ENCODE measurements at places on chromosomes 13 and 19. TPM values are rescaled to one million over a fixed set of nuclear protein-coding genes. Genes with fewer than 3 reads are reported as not detected.
A peak's percentile ranks its signal among the peaks of the same experiment; 100 is the strongest.

DNA sequence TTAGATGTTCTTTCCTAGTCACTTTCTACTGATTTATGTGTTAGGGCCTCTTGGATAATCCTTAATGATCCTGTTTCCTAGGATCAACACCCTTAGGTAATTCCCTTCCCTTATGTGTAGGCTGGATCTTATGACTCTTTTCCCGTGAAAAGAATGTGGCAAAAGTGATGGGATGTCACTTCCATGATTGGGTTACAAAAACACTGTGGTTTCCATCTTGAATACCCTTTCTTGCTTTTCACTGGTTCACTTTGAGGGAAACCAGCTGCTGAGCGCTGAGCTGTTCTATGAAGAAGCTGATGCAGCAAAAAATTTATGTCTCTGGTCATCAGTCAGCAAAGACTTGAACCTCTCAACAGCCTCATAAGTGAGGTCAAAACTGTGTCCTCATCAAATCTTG is 609.4 kb downstream of the OLFM4 start:
- no peaks in the 10 kb centered on the region for H3K4me1 ChIP-seq
- no peaks in the 10 kb centered on the region for H3K27me3 ChIP-seq
- H3K36me3 ChIP-seq, result peaks cover 6% of the 10 kb centered on the region
- no peak overlapping the region for H3K4me3 ChIP-seq
- no peak for DNase-seq
- H3K27ac ChIP-seq, result no peak overlapping the region

DNA sequence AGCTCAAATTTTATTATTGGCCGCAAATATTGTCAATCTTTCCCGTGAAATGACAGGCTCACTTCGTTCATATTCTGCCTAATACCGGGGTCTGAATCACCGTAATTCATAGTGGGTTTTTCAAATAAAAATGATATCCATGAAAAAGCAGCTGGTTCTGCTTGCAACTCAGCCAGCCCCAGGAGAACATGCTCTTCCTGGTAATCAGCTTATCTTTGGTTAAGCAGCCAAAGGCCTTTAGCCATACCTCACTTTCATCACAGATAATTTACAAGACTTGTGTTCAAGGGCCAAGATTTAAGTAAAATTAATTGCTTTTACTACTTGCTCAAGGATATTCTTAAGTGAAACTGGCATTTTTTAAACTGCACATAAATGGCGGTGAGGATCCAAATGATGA is 22.5 kb downstream of the RNASEH2B start:
- H3K27me3 ChIP-seq, result no peaks in the 10 kb centered on the region
- peaks cover 18% of the 10 kb centered on the region for H3K36me3 ChIP-seq
- H3K4me3 ChIP-seq, result no peak overlapping the region
- DNase-seq, result no peak
- no peak overlapping the region for H3K27ac ChIP-seq

The CBY2 gene
- not detected for total RNA-seq

The DGKH gene
- total RNA-seq, result 22.3 TPM

DNA sequence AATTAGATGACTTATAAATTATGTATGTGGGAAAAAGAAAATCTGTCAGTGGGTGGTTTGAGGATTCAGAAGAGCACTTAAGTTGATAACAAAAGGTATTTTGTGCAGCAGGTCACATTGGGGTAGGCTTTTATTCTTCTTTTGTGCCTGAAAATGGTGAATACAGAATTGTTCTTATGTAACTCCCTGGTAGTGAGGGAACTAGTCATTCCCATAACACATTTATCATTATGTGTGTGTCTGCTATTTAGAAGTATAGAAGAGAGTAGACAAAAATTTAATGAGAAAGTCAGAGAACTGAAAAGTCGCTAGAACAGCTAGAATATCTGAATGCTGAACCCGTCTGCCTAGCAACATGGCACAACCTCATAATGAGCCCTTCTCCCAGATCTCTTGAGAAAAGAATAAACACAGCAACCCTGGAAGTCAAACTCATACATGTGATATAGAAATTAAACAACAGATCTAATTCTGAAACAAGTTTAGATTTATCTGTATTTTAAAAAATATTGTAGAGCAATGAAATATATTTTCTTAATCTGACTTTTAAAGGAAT is 111.8 kb upstream of the EDNRB start:
- H3K4me3 ChIP-seq, result no peak overlapping the region
- no peak for DNase-seq
- no peak overlapping the region for H3K27ac ChIP-seq
- peaks cover 13% of the 10 kb centered on the region for H3K27me3 ChIP-seq
- H3K4me1 ChIP-seq, result no peaks in the 10 kb centered on the region

The CD70 gene
- total RNA-seq, result 14.7 TPM

DNA sequence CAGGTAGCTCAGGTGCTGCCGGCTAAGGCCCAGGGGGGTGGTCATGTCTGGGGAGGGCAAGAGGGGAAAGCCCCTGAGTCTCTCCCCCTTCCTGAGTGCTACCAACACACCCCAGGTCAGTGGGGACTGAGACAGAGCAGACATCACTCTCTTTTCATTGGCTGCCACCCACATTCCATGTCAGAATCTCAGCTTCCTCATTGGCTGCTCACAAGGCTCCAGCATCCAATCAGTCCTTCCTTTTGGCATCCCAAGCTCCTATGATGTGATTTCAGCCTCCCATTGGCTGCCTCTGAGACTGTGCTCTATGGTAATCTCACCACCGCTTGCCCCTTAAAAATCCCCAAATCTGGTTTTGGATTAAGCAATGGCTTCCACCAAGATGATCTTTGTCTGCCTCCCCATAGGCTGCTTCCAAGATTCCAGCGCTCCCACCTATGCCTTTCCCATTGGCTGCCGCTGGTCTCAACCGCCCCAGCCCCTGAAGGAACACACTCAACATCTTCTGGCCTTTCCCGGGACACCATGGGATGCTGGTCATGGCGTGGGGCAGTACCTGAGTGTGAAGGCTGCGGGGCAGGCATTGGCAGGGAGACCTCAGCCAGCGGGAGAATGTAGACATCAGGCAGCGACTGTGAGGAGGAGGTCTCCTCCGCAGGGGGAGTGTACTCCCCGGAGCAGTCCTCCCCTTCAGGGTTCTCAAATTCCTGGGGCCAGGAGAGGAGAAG is 2.0 kb downstream of the LMTK3 start:
- no peak for DNase-seq
- no peak overlapping the region for H3K4me3 ChIP-seq
- no peaks in the 10 kb centered on the region for H3K36me3 ChIP-seq
- H3K4me1 ChIP-seq, result no peaks in the 10 kb centered on the region

- peak; percentile 11 for DNase-seq
- no peak overlapping the region for H3K4me3 ChIP-seq
- H3K27me3 ChIP-seq, result no peaks in the 10 kb centered on the region
- H3K4me1 ChIP-seq, result peaks cover 25% of the 10 kb centered on the region
- no peak overlapping the region for H3K27ac ChIP-seq
Observed at GRCh38 chr19:51096473-51097165, 11.6 kb downstream of the CTU1 start.

DNA sequence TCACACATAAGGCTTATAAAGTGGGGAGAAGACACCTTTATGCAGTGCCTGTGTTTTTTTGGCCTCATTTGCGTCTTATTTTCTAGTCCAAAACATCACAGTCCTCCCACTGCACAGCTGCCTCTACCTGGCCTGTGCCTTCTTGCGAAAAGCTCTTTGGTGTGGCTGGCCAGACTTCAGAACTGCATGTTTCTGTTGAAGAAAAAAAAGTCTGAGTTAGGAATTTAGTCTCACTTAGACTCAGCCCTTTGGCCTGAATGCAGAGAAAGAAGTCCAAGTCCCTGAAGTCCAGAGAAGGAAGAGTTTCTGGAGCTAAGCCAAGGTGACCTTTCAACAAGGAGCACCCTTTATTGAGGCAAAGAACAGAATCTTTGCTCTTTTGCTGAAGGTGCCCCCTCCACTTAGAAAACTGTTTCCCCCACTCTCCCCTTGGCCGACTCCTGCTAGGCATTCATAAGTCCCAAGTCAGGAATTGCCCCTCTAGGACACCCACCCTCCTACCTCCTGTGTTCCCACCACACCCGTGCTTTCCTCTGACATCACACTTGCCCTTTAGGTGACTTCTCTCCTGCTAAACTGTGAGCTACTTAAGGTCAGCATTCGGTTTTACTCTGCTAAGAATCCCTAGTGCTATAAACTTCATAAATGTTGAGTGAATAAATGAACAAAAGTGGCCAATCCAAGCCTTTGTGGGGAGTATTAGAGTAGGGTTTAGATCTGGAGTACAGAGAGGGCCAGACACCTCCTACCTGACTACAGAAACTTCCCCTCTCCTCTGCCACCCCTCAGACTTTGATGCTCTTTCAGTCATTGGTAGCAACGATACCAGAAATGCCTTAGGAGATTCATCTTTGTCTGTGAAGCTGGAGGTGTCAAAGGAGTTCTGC is 226.8 kb downstream of the LACC1 start:
- no peak for DNase-seq
- H3K4me1 ChIP-seq, result peaks cover 9% of the 10 kb centered on the region
- no peaks in the 10 kb centered on the region for H3K36me3 ChIP-seq
- no peaks in the 10 kb centered on the region for H3K27me3 ChIP-seq

- H3K27me3 ChIP-seq, result no peaks in the 10 kb centered on the region
- H3K4me1 ChIP-seq, result no peaks in the 10 kb centered on the region
- no peak overlapping the region for H3K27ac ChIP-seq
- no peak overlapping the region for H3K4me3 ChIP-seq
- no peak for DNase-seq
- H3K36me3 ChIP-seq, result peaks cover 96% of the 10 kb centered on the region
Observed at GRCh38 chr19:15259907-15260306, 27.7 kb upstream of the EPHX3 start.

The SMIM44 gene
- total RNA-seq, result not detected

GRCh38 chr13:93248627-93249047 is 22.0 kb downstream of the GPC6 start:
- H3K4me3 ChIP-seq, result no peak overlapping the region
- no peaks in the 10 kb centered on the region for H3K36me3 ChIP-seq
- peak; percentile 53 for DNase-seq
- H3K27me3 ChIP-seq, result no peaks in the 10 kb centered on the region
- H3K4me1 ChIP-seq, result peaks cover 37% of the 10 kb centered on the region

- peaks cover 6% of the 10 kb centered on the region for H3K4me1 ChIP-seq
- no peak overlapping the region for H3K27ac ChIP-seq
- H3K4me3 ChIP-seq, result no peak overlapping the region
- no peaks in the 10 kb centered on the region for H3K27me3 ChIP-seq
Observed at GRCh38 chr19:47494729-47495128, 10.7 kb upstream of the KPTN start.

DNA sequence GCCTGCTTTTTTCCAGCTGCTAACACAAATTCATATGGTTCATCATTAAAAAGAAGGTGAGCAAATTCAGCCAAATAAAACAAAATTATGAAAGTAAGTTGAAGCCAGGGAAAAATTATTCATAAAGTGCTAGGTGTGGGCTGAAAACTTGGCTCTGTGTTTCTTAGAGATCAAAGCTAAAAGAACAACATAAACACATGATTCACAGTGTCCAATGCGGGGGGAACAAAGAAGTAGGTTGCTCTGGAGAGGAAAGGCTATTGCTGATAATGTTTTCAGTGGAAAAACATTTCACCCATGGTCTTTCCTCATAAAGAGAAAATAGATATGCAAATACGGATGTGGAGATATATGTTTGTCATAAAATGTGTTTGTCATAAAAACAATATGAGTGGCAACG is 1691.5 kb upstream of the SLC10A2 start:
- H3K36me3 ChIP-seq, result no peaks in the 10 kb centered on the region
- peaks cover 4% of the 10 kb centered on the region for H3K4me1 ChIP-seq
- H3K4me3 ChIP-seq, result no peak overlapping the region
- H3K27ac ChIP-seq, result no peak overlapping the region
- H3K27me3 ChIP-seq, result no peaks in the 10 kb centered on the region

DNA sequence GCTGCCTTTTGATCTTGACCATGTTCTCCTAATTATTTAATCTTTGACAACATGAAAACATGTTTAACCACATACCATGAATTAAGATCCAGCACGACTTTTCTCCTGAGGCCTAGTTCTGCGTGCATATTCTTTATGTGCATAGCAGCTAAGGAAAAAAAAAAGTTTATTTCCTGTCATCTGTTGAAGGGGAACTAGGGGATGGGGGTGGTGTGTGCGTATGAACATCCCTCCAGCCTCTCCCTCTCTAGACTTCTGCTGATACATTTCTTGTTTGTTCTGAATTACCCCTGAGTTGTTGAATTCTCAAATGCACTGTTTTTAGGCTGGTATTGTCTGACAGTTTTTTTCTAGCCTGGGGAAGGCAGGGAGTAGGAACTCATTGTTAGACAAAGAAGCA is 543.3 kb downstream of the FGF9 start:
- no peak overlapping the region for H3K4me3 ChIP-seq
- no peaks in the 10 kb centered on the region for H3K27me3 ChIP-seq
- H3K4me1 ChIP-seq, result peaks cover 9% of the 10 kb centered on the region
- no peaks in the 10 kb centered on the region for H3K36me3 ChIP-seq
- H3K27ac ChIP-seq, result no peak overlapping the region

The LHB gene
- not detected for total RNA-seq

- H3K27me3 ChIP-seq, result no peaks in the 10 kb centered on the region
- H3K4me3 ChIP-seq, result no peak overlapping the region
- no peak for DNase-seq
- no peaks in the 10 kb centered on the region for H3K4me1 ChIP-seq
- H3K36me3 ChIP-seq, result no peaks in the 10 kb centered on the region
Observed at GRCh38 chr19:31527443-31527842, 178.2 kb upstream of the TSHZ3 start.

GRCh38 chr19:23262920-23263319 is 12.7 kb upstream of the ZNF724 start:
- H3K36me3 ChIP-seq, result peaks cover 28% of the 10 kb centered on the region
- no peak overlapping the region for H3K27ac ChIP-seq
- no peaks in the 10 kb centered on the region for H3K27me3 ChIP-seq
- no peak overlapping the region for H3K4me3 ChIP-seq

DNA sequence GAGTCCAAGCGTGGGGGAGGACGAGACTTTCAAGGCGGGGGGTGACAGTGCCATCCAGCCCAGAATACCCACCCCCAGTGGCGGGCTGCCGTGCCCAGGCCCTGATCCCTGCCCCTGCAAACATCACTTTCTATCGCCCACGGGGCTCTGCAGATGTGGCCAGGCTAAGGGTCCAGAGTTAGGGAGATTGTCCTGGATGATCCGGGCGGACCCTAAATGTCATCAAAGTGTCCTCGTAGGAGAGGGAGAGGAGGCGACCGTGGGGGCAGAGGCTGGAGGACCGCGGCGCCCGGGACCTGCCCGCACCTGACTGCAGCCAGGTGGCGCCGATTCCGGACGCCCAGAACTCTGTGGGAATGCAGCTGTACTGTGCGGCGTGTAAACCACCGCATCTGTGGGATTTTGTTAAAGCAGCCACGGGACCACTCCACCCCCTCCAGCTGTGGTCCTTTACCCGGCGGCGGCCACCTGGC is 32.4 kb downstream of the GJA3 start:
- H3K36me3 ChIP-seq, result no peaks in the 10 kb centered on the region
- H3K4me1 ChIP-seq, result peaks cover 12% of the 10 kb centered on the region
- H3K27me3 ChIP-seq, result no peaks in the 10 kb centered on the region
- H3K4me3 ChIP-seq, result no peak overlapping the region
- DNase-seq, result no peak

GRCh38 chr13:71477735-71478134 is 389.3 kb downstream of the DACH1 start:
- no peak overlapping the region for H3K27ac ChIP-seq
- no peak overlapping the region for H3K4me3 ChIP-seq
- peaks cover 55% of the 10 kb centered on the region for H3K27me3 ChIP-seq

Measured in MCF 10A (cell line).